ENCODE measurements at places on chromosomes 13 and 19. TPM values are rescaled to one million over a fixed set of nuclear protein-coding genes. Genes with fewer than 3 reads are reported as not detected.

ZNF536 gene
- not detected for total RNA-seq

C19orf33 gene
- not detected for total RNA-seq

COMP gene
- total RNA-seq, result 0.30 TPM

FCGBP gene
- total RNA-seq, result 1.4 TPM

CDC42EP5 gene
- 10.1 TPM for total RNA-seq

THAP8 gene
- total RNA-seq, result 2.1 TPM

TTC9B gene
- not detected for total RNA-seq

PRKD2 gene
- total RNA-seq, result 20.4 TPM

UPF3A gene
- 15.4 TPM for total RNA-seq

OR10H5 gene
- not detected for total RNA-seq

IL17D gene
- total RNA-seq, result 2.2 TPM

ZSCAN5B gene
- not detected for total RNA-seq

Measured in MG63 (cell line).